Body of pancreas (tissue), 4 donors: ENCODE measurements at places on chromosomes 4 and X. TPM values are rescaled to one million over a fixed set of nuclear protein-coding genes. Genes with fewer than 3 reads are reported as not detected.

DNA sequence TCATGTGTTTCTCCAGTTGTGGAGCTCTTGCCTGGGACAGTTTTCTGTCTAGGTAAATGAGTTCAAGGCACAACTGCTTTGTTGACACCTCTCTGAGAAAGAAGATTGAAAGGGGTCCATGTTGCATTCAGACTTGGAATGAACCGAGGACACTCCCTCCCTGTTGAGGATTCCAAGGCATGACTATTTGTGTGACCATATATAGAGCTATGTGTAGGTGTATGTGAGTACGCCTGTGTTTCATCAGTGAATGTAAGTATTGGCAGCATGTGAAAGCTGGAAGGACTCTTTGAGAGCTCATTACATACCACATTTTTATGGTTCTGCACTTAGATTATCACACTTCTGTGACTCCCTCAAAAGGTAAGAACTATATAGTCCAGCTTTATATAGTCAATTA lies 3.4 kb downstream of the HEPH start:
- H3K27me3 ChIP-seq, result no peaks in the 10 kb centered on the region
- no peak overlapping the region for H3K4me3 ChIP-seq
- no peak for DNase-seq
- no peak overlapping the region for H3K27ac ChIP-seq

- H3K4me3 ChIP-seq, result no peak overlapping the region
- H3K36me3 ChIP-seq, result no peaks in the 10 kb centered on the region
- H3K4me1 ChIP-seq, result no peaks in the 10 kb centered on the region
- DNase-seq, result no peak
- H3K27me3 ChIP-seq, result no peaks in the 10 kb centered on the region
- H3K27ac ChIP-seq, result no peak overlapping the region
These were observed 423.9 kb upstream of the PITX2 start for GRCh38 chr4:111046811-111047210.

DNA sequence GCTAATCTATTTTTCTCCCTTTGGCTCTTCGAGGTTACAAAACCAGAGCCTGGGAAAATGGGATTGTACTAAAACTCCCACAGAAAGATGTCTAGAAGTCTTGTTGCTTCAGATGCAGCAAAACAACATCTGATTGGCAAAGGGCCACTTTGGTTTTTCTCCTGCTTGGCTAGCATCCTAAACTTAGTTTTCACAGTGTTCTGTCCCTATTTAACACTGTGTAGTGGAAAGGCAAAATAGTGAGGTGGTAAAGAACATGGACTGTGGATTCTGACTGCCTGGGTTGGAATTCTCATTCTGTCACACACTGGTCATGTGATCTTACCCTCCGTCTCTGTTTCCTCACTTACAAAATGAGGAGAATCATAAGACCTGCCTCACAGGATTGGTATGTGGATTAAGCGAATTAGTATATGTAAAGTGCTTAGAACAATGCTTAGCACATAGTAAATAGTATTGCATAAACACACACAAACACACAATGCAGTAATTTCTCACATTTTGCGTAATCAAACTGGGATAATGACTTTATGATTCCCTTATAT lies 23.5 kb downstream of the TIGD2 start:
- DNase-seq, result no peak
- H3K27me3 ChIP-seq, result no peaks in the 10 kb centered on the region
- no peaks in the 10 kb centered on the region for H3K4me1 ChIP-seq
- no peaks in the 10 kb centered on the region for H3K36me3 ChIP-seq
- H3K27ac ChIP-seq, result no peak overlapping the region
- no peak overlapping the region for H3K4me3 ChIP-seq

- H3K4me1 ChIP-seq, result peaks cover 46% of the 10 kb centered on the region
- no peak overlapping the region for H3K27ac ChIP-seq
- no peak for DNase-seq
- peaks cover 27% of the 10 kb centered on the region for H3K36me3 ChIP-seq
- no peaks in the 10 kb centered on the region for H3K27me3 ChIP-seq
These were observed 14.9 kb downstream of the HNRNPD start for GRCh38 chr4:82358847-82359246.

DNA sequence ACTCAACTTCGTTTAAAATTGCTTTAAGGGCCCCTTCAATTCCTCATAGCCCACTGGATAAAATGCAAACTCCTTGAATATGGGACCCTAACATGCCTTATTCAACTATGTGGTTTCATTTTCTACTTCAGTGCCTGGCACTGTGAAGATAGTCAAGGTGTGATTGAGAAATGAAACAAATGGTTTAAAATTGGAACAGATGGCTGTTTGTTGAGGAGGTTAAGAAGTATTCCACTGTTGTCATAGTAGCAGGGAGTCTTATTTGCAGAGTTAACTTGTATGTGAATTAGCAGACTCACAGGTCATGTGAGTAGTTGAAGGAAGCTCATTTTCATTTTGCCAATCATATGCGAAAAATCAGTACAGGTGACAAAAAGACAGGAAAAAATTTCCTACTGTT lies 593.3 kb downstream of the KCTD8 start:
- H3K4me3 ChIP-seq, result no peak overlapping the region
- DNase-seq, result no peak
- H3K27ac ChIP-seq, result no peak overlapping the region
- H3K27me3 ChIP-seq, result no peaks in the 10 kb centered on the region
- H3K4me1 ChIP-seq, result no peaks in the 10 kb centered on the region
- H3K36me3 ChIP-seq, result no peaks in the 10 kb centered on the region

DNA sequence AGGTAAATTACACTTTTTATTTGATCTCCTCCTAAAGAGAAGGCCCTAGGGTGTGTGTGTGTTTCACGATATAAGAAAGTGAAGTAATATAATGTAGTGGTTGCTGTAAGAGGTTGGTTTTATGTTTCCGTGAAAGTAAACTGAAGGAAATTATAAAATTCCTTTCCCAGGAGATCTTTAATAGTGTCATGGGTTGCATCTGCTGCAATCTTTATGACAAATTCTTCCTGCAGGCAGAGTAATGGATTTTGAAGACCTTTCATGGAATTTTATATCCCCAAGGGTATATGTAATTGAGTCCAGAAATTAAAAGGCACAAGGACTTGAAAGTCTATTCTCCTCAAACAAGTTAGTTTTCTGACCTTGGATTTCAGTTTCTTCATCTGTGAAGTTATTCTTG lies 538.6 kb downstream of the ANKRD50 start:
- no peaks in the 10 kb centered on the region for H3K4me1 ChIP-seq
- H3K27me3 ChIP-seq, result no peaks in the 10 kb centered on the region
- H3K4me3 ChIP-seq, result no peak overlapping the region

DNA sequence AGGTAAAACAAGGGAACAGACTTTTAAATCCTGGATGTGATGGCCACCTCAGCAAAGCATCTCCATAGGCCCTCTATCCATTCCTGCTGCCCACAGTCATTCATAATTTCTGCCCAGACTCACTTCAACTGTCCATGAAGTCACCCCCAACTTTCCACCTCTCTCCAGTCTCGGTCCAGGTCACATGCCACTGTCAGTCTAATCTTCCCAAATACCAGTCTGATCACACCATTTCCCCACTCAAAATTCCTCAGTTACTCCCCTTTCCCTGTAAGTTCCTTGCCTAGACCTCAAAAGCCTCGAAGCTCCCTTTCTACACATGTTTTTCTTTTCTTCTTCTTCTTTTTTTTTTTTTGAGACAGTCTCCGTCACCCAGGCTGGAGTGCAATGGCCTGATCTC lies 51.2 kb upstream of the HOPX start:
- no peaks in the 10 kb centered on the region for H3K27me3 ChIP-seq
- H3K36me3 ChIP-seq, result no peaks in the 10 kb centered on the region
- no peaks in the 10 kb centered on the region for H3K4me1 ChIP-seq
- DNase-seq, result no peak
- H3K27ac ChIP-seq, result no peak overlapping the region
- H3K4me3 ChIP-seq, result no peak overlapping the region

DNA sequence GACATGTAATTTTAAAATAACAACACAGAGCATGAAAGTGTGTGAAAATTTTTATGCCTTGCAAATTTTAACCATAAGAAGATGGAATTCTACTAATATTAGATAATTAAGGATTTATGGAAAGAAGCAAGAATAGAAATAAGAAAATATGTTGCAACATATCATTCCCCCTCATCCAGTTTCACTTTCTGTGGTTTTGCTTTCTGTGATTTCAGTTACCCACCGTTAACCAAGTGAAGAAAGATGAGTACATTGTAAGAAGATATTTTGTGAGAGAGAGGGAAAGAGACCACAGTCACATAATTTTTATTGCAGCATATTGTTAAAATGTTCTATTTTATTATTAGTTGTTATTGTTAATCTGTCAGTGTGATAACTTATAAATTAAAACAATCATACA lies 77.9 kb downstream of the ADAM29 start:
- no peak overlapping the region for H3K4me3 ChIP-seq
- no peaks in the 10 kb centered on the region for H3K27me3 ChIP-seq
- H3K36me3 ChIP-seq, result no peaks in the 10 kb centered on the region
- H3K4me1 ChIP-seq, result no peaks in the 10 kb centered on the region
- no peak for DNase-seq

- H3K4me1 ChIP-seq, result no peaks in the 10 kb centered on the region
- DNase-seq, result no peak
- no peak overlapping the region for H3K4me3 ChIP-seq
- no peak overlapping the region for H3K27ac ChIP-seq
These were observed 247.7 kb upstream of the ARSJ start for GRCh38 chr4:114226968-114227760.

Gene HUWE1
- total RNA-seq, result 67.2 TPM

Gene TDO2
- total RNA-seq, result not detected
